Activated CD4-positive, alpha-beta T cell treated with anti-CD3 and anti-CD28 coated beads, Interleukin-2, amount 10 ng/mL, durations not matched to agents 7 days and 5 days (primary cell): ENCODE measurements at places on chromosomes 6 and 20. TPM values are rescaled to one million over a fixed set of nuclear protein-coding genes. Genes with fewer than 3 reads are reported as not detected.

- no peak for DNase-seq
Observed at GRCh38 chr6:108526739-108527174, 34.0 kb upstream of the FOXO3 start.

DNA sequence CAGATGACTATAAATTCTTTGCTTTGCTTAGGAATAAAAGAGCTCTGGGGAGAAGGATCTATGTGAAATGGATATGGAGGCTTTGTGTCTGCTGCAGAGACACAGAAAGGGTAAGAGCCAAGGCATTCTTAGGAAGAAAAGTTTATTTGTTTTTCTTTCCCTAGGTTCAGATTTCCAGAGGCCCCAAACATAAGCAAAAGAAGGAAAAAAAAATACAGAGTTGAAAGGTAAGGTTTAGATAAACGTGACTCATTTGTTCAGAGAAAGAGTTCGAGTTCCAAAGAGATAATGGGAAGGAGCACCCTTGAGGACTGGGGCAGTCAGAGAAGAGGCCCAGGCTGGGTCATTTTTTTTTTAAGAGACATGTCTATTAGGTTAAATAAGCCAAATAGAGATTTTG is 27.4 kb upstream of the BMP5 start:
- DNase-seq = no peak

- no peak for DNase-seq
Observed at GRCh38 chr6:89035252-89036101, 45.1 kb upstream of the PNRC1 start.

- DNase-seq = no peak
Observed at GRCh38 chr6:3884007-3884745, 35.0 kb downstream of the FAM50B start.

Gene PSORS1C2
- not detected for total RNA-seq

Gene CDH4
- total RNA-seq = not detected

Gene WASF1
- 0.45 TPM for total RNA-seq

Gene TSBP1
- not detected for total RNA-seq
